ENCODE measurements at places on chromosomes 4 and X.

GRCh38 chr4:79584902-79585301 is 176.9 kb upstream of the GK2 start:
- no peak for DNase-seq

GRCh38 chrX:44314259-44314734 is 29.2 kb downstream of the EFHC2 start:
- peak; percentile 14 for DNase-seq

DNA sequence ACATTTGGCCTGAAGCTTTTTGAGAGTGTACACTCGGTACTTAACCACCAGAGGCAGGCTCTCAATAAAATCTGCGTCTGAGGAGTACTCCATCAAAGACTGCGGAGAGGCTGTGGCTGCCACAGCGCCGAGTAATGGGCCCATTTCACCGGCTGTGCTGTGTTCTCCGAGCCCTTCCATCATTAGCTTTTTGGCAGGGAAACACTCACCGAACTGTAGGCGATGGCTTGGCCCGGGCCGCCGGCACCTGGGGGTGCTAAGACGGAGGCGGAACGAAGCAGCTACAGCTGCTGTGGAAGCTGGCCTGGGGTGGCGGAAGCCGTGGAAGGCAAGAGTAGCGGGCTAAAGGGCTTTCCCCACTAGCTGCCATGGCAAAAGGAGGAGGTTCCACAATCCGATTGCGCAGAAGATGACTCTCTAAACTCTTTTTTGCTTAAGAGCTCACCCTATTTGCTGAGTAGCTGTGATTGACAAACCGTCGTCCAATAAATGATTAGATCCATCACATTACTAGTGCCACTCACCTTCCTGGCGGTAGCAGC is 48.5 kb upstream of the PABPC1L2A start:
- no peak for DNase-seq

DNA sequence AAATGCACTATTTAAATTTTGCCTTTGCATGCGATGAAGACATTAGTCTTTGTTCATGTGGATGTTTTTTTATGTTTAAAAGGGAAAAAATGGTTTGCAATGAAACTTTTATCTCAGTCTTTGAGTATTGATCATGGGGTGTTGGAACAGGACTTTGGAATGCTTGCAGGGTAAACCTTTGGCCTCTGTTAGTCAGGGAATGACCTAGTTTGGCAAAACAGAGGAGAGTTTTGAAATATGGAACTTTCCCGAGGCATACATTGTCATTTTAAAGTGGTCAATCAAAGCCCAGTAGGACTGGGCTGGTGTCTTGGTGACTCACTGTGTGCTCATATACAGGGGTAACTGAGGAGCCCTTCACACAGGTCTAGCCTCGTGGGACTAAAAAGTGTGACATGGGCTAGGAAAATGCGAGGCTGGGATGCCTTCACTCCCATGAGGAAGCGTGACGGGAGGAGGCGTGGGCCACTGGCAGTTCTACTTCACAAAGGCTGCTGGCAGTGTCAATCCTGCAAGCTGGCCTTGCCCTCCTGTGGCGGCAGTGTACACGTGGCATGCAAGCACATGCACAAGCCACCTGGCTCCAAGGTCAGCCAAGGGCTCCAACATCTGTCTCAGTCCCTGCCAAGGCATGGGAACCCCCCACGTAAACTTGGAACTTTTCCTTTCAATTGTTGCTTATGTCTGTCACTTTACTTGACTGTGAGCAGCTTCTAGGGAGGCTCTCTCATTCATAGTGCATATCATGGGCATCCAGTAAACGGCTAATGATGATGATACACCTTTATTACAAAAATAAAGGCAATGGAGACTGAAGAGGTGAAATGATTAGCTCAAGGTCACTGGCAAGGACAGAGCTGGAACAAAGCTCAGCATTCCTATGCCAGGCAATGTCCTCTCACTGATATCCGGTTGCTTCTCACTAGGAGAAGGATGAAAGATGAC is 5.2 kb upstream of the F11 start:
- DNase-seq: no peak

DNA sequence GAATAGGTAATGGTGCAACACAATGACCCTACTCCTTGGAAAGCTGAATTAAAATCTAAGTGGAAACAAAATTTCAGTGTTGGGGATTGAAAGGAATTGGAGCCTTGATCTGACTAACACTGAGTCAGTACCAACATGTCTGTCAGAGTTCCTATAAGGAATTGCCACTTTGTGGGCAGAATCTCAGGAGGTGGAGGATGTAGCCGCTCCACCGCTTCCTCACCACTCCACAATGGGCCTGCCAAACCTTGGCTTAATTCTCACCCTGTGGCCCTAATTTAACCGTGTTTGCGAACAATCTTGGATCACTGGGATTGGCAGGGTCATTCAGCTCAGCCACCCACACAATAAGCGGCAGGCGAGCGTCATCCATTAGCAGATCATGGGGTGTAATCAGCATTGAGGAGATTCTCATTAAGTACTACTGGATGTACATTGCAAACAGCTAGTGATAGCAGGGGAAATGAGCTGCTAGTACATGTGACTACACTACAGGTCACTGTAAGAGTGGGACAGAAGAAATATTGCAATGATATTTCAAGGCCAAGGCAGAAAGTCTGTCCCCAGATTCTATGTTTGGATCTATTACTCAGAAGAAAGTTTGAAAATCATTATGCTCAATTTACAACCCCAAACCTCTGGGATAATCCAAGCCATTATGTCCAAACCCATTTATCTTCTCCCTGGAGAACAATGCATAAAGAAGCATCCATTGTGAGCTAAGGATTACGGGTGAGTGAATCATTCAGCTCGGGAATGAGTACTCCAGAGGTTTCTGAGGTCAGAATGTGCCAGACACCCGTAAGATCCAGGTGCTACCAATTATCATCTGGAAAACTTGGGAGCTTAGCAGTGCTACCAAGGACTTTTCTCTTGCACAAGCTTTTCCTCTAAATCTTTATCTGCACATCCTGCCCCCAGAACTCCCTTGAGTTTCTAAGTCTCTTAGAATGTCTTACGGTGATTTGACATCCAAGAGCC is 5.8 kb downstream of the SRPX start:
- peak; percentile 75 for DNase-seq

- peak; percentile 77 for DNase-seq
These were observed 714.5 kb upstream of the TENM3 start for GRCh38 chr4:181528570-181529184.

GRCh38 chrX:133454491-133454914 is 39.2 kb upstream of the GPC4 start:
- no peak for DNase-seq

DNA sequence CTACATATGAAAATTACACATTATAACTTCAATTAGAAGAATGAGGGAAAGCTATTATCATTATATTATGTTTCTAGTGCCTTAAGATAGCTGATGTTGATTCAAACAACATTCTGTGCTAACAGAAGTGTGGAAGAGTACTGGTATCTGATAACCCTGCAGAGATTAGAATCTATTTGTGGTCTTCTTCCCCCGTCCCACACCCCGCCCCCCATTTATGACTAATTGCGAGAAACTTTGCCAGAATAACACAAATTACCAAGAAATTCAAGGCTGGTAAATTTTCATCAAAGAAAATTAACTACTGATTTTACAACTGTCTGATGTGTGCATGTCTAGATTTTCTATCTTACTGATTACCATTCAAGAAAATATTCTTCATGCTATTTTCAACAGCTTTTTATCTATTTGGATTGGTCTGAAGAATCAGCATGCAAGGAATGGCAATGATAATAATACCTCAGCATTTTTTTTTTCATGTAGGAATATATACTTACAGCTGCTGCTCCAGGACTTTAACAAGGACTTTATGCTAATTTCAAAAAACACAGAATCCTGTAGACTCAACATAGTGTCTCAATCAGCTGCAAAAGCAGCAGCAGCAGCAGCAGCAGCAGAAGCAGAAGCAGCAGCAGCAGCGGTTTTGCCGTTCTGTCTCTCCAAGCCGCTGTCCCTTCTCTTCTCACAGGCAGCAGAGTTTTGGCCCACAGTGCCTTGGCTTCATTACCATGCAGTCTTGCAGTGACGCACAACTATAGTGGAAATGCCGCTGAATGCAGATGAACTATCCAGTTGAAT is 126.7 kb downstream of the FRYL start:
- peak; percentile 62 for DNase-seq

DNA sequence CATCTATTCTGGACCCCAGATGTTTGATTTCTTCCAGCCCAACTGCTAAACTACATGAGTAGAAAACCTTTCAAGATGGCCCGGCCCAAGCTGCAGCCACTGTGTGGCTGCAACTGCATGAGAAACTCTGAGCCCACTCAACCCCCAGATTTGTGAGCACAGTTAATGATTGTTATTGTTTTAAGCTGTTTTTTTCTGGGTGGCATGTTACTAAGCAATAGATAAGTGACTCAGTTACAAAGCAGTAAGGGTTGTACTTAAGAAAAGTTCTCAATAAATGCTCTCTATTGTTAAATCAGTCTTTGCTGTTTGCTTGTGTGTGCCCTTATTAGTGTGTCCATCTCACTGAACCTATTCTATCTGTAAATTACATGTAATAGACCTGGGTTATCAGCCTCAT is 51.8 kb downstream of the GC start:
- DNase-seq: no peak

GRCh38 chr4:86627462-86628135 is 33.5 kb downstream of the PTPN13 start:
- no peak for DNase-seq

DNA sequence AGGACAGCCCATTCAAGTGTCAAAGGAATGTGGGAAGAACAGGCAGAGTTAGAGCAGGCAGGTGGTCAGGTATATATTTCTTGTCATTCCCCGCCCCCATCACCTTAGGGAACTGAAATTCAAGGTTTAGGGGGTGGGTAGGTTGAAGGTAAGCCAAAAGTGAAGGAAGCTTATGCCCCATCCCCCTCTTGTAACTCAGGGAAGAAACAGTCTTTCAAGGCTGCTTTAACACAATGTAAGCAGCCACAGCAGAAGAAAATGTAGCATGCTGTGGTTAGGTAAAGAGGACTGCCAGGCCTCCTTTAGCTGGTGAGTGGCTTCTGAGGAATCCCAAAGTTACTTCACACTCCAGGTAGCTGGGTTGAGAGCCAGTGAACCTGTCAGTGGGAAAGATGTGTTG is 122.3 kb downstream of the RS1 start:
- DNase-seq: no peak

GRCh38 chr4:175034986-175035705 is 117.0 kb downstream of the ADAM29 start:
- DNase-seq: no peak
